ENCODE measurements at places on chromosomes 5 and 9. TPM values are rescaled to one million over a fixed set of nuclear protein-coding genes. Genes with fewer than 3 reads are reported as not detected.
A peak's percentile ranks its signal among the peaks of the same experiment; 100 is the strongest.

Gene C9orf153
- not detected for polyA plus RNA-seq

Gene ZBTB43
- polyA plus RNA-seq, result 13.2 TPM

Gene PPWD1
- polyA plus RNA-seq, result 69.9 TPM

Gene SLC25A2
- not detected for polyA plus RNA-seq

Gene EXD3
- 8.7 TPM for polyA plus RNA-seq

Gene FBP1
- 51.3 TPM for polyA plus RNA-seq

Gene NEUROG1
- polyA plus RNA-seq, result not detected

Gene BASP1
- 81.8 TPM for polyA plus RNA-seq

Gene IFNA2
- not detected for polyA plus RNA-seq

Gene EIF4E1B
- not detected for polyA plus RNA-seq

GRCh38 chr5:129112295-129112694 lies 17.7 kb downstream of the ISOC1 start:
- DNase-seq, result no peak

DNA sequence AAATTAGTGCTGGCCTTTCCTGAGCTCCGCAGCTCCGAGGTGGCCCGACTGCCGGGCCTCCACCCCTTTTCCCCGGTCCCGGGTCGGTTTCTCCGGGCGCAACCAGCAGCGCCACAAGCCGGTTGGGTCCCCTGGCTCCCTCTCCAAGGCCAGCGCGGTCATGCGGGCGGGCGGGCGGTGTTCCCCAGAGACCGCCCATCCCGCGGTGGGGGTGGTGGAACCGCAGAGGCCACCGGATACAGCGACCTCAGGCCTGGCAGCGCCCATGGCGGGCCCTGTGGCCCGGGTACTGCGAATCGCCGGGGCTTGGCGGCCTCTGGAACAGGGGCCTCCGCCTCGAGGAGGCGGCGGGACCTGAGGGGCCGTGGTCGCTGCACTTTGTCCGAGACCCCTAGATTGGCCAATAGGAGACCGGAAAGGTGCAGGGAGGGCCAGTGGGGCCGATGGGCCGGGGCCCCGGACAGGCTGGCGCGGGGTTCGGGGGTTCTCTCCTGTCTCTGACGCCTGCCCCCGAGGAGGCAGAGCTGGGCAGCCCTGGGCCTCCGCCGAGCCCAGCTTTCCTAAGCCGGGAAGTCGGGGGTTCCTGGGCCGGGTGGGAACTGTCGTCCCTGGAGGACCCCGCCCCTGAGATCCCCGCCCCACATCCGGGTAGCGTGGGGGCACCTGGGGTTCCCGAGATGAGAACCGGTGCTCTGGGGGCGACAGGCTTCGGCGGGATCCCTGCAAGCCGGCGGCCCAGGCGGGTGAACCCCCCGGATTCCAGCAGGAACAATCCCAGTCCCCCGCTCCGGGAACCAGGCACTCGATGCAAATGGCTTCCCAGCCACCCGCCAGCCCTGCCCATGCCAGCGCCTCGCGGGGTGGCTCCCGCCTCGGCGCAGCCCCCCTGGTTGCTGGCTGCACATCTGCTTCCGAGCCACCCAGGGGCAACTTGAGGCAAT lies 293.9 kb downstream of the ZSWIM6 start:
- DNase-seq, result peak; percentile 53

DNA sequence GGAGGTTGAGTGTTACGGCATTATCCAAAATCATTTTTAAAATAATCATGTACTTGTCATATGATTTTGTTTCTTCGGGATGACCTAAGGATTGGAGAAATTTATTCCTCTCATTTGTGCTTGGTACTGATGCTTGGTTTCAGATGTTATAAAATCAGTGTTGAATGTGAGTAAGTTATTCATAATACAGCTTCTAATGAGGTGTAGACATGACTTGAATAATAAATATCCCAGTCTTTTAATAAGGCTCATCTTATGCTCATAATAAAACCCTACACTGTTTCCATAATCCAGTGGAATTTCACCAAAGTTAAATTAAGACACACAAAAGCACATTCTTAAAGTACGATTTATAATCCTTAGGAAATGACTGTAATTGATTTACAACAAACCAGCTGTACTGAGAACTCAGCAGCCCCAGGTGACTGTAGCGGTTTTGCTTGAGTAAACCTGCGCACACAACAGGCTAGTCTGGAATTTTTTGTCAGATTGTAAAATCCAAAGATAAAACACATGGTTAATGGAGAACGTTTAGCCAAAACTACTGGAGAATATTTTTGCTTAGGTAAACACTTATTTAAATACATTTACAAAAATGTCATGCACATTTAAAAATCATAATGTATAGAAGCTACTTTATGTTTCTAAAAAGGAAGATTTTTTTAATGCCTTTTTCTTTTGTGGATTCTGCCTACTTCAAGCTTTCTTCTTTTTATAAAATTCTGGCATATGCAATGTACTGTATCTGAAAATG lies 609.8 kb upstream of the GRAMD2B start:
- DNase-seq, result no peak

DNA sequence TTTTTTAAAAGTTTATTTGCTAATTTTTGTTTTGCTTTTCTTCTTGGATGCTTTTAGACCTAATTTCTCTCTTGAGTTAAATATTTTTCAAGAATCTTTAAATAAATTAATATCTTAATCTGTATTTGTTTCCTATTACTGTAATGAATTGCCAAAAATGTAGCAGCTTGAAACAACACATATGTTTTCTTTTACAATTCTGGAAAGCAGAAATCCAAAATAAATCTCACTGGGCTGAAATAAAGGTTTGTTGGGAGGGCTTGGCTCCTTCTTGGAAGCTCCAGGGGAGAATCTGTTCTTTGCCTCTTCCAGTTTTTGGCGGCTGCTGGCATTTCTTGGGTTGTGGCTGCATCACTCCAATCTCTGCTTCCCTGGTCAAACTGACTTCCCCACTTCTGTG lies 658.1 kb upstream of the ARRDC3 start:
- no peak for DNase-seq

DNA sequence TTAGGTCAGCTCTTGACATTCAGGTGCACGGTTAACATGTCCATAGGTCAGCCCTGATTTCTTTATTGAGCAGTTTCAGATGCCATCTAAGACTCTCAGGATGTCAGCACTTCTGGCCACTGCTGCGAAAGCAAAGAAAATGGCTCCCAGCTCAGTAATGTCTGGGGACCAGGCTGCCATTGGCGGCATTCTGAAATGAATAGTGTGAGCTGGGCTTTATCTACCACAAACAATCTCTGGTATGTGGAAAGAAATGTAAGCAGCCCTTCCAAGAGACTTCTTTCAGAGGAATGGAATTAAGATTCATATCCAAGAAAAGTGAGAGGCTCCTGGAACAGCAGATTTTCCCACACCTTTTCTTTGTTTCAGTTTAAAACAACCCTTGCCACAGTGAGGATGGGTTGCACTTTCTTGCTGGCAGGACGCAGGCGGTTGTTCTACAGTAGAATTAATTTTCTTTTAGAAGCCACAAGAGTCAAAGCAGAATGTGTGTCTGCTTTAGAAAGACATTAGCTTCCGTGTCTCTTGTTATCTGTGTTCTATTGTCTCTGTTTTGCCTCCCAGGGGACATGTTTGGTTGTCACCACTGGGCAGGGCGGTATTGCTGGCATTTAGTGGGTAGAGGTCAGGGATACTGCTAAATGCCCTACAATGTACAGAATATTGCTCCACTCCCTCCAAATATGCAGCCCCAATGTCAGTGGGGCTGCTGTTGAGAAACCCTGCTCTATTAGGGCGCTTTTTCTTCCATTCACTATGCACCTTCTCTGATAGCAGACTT lies 149.9 kb upstream of the ANKH start:
- no peak for DNase-seq

- no peak for DNase-seq
These were observed 26.6 kb upstream of the LRRTM2 start for GRCh38 chr5:138901716-138902115.

GRCh38 chr9:98287384-98287783 lies 31.9 kb upstream of the TBC1D2 start:
- DNase-seq, result no peak

- DNase-seq, result no peak
These were observed 25.8 kb upstream of the DAP start for GRCh38 chr5:10786835-10787234.

DNA sequence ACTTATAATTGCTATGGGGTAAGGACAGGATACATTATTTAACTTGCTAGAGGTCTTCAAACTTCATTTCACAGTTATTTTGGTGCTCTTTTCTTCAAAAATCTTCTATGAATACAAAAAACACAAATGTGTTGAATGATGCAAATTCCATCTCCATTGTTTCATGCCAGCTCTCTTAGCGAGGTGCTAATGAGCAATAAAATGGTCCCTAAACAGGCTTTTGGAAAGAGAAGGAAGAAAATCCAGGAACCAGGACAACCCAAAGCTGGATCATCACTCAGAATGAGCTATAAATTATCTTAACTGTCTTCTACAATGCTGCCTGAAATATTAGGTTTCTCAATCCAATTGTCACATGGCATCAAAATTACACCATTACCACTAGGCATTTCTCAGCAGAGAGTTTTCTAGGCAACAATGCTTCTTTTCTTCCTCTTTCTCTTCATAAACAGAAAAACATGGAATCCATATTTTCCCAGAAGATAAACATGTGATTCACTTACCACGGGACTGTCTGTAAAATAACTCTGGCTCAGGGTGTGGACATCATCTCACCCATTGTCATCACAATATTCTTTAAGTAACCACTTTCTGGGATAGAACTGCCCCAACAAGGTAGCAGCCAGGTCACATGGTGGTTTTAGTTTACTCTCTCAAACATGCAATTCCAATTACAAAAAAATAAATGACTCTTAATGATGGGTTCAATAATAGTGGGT lies 249.4 kb downstream of the NPR3 start:
- no peak for DNase-seq

GRCh38 chr5:28714907-28715698 lies 1676.7 kb upstream of the CDH9 start:
- no peak for DNase-seq

DNA sequence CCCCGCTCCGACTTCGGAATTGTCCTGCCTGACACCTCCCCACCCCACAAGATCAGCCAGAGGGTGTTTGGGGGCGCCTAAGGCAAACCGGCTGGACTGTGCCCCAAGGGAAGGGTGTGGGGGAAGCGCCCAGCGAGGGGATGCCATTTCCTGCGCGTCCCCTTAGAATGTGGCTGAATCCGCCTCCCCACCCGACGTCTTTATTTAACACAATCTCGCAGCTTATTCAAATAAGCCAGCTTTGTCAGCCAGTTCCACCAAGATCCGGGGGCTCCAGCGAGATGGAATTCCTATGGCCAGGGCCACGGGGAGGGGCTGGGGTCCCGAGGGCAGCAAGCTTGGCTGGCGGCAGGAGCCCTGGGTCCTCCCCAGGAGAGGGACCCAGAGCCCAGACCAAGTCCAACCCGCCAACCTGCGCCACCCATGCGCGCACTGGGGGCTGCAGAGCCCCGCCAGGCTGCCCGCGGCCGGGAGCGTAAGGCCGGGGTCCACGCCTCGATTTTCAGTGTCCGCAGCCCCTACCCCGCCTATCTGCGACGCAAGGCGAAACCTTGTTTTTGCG lies 7.4 kb downstream of the IRX4 start:
- DNase-seq, result no peak

DNA sequence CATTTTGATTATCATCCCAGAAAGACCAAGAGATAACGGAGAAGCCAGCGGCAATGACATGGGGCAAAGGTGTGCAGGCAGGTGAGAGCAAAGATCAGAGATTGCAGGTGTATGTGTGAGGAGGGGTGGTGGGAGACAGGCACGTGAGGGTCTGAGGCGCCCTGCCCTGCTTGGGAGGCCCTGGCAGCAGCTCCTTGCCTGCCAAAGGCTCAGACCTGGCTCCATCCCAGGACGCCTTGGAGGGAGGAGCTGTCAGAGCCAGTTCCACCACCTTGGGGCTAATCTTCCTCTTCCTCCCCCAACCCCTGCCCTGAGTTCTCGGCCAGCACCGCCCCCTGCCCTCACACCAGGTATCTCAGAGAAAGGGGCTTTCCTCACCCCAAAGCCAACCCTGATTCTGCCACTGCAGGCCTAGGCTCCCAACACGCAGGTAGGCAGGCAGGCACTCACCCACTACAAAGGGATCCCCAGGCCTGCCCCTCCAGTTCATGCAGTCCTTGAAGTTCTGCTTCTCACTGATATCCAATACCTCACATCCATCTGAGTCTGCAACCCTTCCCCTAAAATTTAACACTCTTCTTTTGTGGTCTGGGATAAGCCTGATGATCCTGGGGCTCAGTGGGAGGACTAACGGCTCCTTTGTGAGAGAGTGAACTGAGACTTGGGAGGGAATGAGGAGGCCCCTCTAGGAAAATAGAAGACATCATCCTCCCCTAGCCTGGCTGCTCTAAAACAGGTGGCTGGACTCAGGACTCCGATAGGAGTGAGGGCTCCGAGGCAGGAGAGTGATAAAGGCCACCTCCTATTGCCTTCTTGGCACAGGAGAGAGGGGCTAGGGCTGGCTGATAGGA lies 1.8 kb downstream of the AQP3 start:
- DNase-seq, result no peak

GRCh38 chr5:149658299-149658698 lies 71.8 kb upstream of the PPARGC1B start:
- DNase-seq, result no peak

- DNase-seq, result no peak
These were observed 1306.5 kb upstream of the CDH9 start for GRCh38 chr5:28344836-28345433.

- DNase-seq, result no peak
These were observed at the start of gene FRMD3 for GRCh38 chr9:83538172-83538889. Gene FRMD3 (minus strand): TSS chr9:83538401. CDS start chr9:83538231, 170 bp downstream.

- DNase-seq, result no peak
These were observed 13.4 kb upstream of the HABP4 start for GRCh38 chr9:96436456-96437126.

- DNase-seq, result no peak
These were observed 10.0 kb downstream of the MEF2C start for GRCh38 chr5:88872971-88873370.

GRCh38 chr5:180296771-180297170 lies 4.9 kb upstream of the MAPK9 start:
- DNase-seq, result no peak

GRCh38 chr5:43039471-43040286 lies 440 bp downstream of the ANXA2R start:
- no peak for DNase-seq

DNA sequence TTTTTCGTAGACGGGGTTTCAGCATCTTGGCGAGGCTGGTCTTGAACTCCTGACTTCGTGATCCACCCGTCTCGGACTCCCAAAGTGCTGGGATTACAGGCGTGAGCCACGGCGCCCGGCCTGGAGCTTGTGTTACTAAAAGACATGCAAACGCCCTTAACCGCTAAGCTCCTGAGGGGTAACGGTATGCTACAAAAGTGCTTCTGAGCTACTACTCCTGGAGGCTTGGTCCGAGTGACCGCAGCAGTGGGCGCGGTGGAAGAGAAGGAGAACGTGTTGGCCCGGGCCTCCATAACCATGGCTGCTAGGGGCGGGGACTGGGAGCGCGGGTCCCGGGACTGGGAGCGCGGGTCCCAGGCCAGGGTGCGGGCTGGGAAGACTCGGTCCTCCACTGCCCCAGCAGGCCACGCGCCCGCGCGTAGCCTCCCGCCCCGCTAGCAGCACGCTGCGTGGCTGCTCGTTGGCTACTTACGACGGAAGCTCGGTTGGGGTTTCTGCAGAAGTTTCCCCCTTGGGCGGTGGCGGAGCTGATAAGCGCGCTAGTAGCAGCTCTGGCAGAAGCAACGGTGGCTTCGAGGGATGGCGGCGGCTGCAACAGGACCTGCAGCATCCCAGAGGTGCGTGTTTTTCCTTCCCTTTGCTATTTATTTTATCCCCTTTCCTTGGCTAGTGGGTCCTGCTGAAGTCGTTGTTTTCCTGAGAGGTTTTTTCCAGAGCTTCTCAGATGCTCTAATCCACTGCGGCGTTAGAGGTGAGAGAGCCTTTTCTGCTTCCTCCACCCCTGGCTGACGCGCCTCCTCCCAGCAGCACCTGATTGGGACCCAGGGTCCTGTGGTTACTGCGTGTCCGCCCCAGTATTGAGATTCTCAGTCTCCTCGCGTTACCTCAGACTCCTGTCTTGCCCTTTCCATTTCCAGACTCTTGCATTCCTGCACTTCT lies 69.2 kb upstream of the CCDC180 start:
- peak; percentile 76 for DNase-seq

All from right renal cortex interstitium (tissue), 3 donors.